ENCODE measurements at places on chromosomes 3 and 15. TPM values are rescaled to one million over a fixed set of nuclear protein-coding genes. Genes with fewer than 3 reads are reported as not detected.

The BSN gene
- 0.44 TPM for total RNA-seq

- H3K27me3 ChIP-seq: no peaks in the 10 kb centered on the region
- H3K36me3 ChIP-seq: no peaks in the 10 kb centered on the region
- peaks cover 30% of the 10 kb centered on the region for H3K4me1 ChIP-seq
These were observed 3.7 kb downstream of the HHATL start for GRCh38 chr3:42698911-42699230.

- no peaks in the 10 kb centered on the region for H3K36me3 ChIP-seq
- peaks cover 69% of the 10 kb centered on the region for H3K27me3 ChIP-seq
- peak overlapping the region; percentile 9 for H3K4me3 ChIP-seq
- no peak for DNase-seq
- peaks cover 14% of the 10 kb centered on the region for H3K4me1 ChIP-seq
These were observed 85.9 kb downstream of the NR2F2 start for GRCh38 chr15:96416218-96416933.

- H3K27me3 ChIP-seq: peaks cover 4% of the 10 kb centered on the region
- H3K4me3 ChIP-seq: no peak overlapping the region
- H3K27ac ChIP-seq: no peak overlapping the region
These were observed 239.3 kb downstream of the EPHB1 start for GRCh38 chr3:135034291-135034768.

GRCh38 chr3:79040701-79041100, 727.1 kb downstream of the ROBO1 start:
- no peak for DNase-seq
- H3K27ac ChIP-seq: no peak overlapping the region
- no peaks in the 10 kb centered on the region for H3K4me1 ChIP-seq
- no peaks in the 10 kb centered on the region for H3K27me3 ChIP-seq
- no peaks in the 10 kb centered on the region for H3K36me3 ChIP-seq

- H3K27ac ChIP-seq: no peak overlapping the region
- no peaks in the 10 kb centered on the region for H3K4me1 ChIP-seq
These were observed 412.7 kb downstream of the CNTN4 start for GRCh38 chr3:2511356-2511755.

Measured in muscle of leg (tissue), 16 donors.